Activated naive CD8-positive, alpha-beta T cell treated with anti-CD3 and anti-CD28 coated beads for 36 hours (primary cell): ENCODE measurements at places on chromosomes 7 and 10. TPM values are rescaled to one million over a fixed set of nuclear protein-coding genes. Genes with fewer than 3 reads are reported as not detected.

DNA sequence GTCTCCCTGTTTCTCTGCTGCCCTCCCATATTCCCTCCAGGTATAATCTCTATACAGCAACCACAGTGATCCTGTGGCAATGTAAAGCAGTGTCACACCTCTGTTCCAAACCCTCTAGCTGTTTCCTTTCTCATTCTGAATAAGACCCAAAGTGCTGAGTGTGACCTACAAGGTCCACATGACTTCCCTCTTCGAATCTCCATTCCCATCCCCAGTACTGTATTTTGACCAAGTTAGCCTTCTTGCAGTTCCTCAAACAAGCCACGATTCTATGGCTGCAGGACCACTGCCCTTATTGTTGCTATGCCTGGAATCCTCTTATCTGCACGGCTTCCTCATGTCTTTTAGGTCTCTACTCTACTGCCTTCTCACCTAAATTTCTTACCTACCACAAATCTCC is 291.9 kb downstream of the DOCK4 start:
- no peak for DNase-seq

- DNase-seq, result no peak
These were observed 19.6 kb upstream of the PRKAG2 start for GRCh38 chr7:151896486-151896885.

- no peak for DNase-seq
These were observed 118.2 kb downstream of the ADAM12 start for GRCh38 chr10:126270111-126270510.

DNA sequence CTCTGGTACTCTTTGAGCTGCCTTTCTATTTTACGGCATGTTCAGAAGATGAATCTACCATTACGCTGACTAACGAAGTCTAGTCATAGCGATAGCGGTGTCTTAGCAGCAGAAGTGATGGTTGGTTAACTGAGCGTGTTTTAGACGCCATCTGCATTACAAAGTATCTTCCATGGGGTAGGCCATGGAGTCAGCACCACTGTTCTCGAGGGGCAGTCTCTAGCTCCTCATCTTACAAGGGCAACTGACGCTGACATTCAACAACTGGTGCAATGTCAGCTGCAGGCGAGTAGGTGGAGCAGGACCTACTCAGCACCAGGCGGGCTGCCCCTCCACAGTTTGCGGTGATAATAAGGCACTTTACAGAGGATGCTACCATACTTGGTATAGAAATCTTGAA is 88.7 kb downstream of the ADARB2 start:
- no peak for DNase-seq

DNA sequence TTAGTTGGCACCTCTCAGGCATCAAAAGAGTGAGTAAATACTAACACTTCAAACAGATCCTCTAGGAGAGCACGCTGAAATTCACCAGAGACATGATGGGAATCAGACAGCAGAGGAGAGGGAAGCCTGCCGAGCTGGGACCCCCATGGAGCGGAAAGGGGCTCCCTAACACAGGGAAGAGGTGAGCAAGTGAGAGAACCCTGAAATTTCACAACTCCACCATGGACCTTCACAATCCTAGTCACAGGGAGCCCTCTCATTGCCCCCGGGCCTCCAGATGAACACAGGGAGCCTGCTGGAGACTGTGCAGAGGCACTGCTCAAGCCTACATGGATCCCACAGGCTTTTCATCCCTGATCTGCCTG is 59.2 kb upstream of the ANTXRL start:
- DNase-seq, result no peak

DNA sequence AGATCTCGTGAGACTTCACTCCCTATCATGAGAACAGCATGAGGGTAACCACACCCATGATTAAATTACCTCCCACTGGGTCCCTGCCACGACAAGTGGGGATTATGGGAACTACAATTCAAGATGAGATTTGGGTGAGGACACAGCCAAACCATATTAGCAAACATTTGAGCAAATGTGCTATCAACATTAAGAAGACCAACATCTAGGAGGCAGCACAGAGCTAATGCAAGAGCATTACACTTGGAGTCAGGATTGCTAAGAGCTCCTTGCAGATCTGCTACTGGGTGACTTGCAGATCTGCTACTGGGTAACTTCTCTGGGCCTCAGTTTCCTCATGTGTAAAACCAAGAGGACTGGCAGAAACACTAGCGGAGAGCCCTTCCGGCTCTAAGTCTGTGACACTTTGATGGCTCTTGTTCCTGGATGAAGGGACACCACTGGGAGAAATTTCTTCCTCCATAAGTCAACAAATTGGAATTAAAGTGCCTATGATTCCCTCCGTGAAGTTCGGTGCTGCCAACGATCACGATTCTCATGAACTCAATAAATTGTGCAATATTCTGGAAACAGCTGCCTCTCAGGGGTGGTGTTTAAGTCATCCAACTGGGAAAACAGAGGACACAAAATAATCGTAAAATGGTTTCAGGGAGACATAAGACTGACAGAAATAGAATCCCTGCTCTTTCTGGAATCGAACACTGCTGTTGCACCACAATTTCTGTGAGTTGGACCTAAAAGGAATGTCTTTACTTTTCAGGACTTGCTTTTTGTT is 115.8 kb upstream of the ITGB1 start:
- no peak for DNase-seq

- no peak for DNase-seq
These were observed 17.9 kb downstream of the BTAF1 start for GRCh38 chr10:91941426-91941825.

GRCh38 chr7:55134786-55135185 is 116.0 kb downstream of the EGFR start:
- DNase-seq, result no peak

- DNase-seq, result no peak
These were observed 51.0 kb downstream of the TCF7L2 start for GRCh38 chr10:113000876-113001598.

GRCh38 chr10:24720096-24720495 is 3.6 kb downstream of the ARHGAP21 start:
- DNase-seq, result no peak

GRCh38 chr7:129851809-129852208 is 101.0 kb downstream of the UBE2H start:
- no peak for DNase-seq

- no peak for DNase-seq
These were observed 88.9 kb downstream of the GPR26 start for GRCh38 chr10:123755061-123755460.

DNA sequence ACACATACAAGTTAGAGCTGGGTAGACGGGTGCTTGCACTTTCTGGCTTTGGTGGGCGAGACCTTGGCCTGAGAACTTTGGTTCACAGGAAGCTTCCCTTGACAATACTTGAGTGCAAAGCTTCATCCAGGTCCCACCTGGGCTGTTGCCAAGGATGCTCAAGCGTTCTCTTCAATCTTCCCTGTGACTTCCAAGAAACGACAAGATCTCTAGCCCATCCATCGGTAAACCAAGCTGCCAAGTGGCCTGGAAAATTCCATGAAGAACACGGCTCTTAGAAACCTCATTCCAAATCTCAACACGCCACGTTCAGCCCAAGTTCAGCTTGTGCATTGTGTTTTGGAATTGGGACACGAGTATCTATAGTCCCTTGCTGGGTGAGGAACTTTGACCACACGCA is 84.7 kb downstream of the CHST15 start:
- no peak for DNase-seq

GRCh38 chr10:99617696-99618095 is 2.5 kb downstream of the SLC25A28 start:
- DNase-seq, result no peak

The DRGX gene
- total RNA-seq, result not detected

The STEAP1B gene
- not detected for total RNA-seq

The CTAGE8 gene
- total RNA-seq, result not detected

The SDK1 gene
- 0.54 TPM for total RNA-seq

The HDAC9 gene
- total RNA-seq, result 0.72 TPM

The PTPRN2 gene
- 0.74 TPM for total RNA-seq

The CYP17A1 gene
- total RNA-seq, result not detected
